Stimulated activated CD8-positive, alpha-beta memory T cell treated with anti-CD3 and anti-CD28 coated beads, Interleukin-4, amount 100 ng/mL, for 4 hours (primary cell): ENCODE measurements at places on chromosomes 16 and 17.

GRCh38 chr17:32769846-32770245 is 107.1 kb downstream of the MYO1D start:
- DNase-seq, result no peak

DNA sequence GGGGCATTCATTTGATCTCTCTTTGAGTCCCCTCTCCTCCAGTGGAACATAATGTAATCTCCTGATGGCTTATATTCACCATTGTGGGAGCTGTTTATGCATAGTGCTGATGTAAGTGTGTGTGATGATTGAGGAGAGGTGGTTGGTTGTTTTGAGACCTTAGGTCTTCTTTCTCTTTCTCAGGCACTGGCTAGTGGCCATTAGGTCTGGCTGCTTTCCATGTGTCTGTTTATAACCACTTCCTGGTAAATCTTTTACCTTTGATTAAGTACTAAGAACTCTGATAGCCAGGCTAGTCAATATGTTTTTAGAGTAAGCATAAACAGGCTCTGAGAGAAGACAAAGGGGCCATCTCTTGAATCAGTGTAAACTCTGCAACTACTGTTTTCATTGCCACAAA is 27.9 kb downstream of the VAT1L start:
- no peak for DNase-seq

GRCh38 chr16:86970279-86970678 is 346.9 kb downstream of the C16orf95 start:
- DNase-seq, result no peak

DNA sequence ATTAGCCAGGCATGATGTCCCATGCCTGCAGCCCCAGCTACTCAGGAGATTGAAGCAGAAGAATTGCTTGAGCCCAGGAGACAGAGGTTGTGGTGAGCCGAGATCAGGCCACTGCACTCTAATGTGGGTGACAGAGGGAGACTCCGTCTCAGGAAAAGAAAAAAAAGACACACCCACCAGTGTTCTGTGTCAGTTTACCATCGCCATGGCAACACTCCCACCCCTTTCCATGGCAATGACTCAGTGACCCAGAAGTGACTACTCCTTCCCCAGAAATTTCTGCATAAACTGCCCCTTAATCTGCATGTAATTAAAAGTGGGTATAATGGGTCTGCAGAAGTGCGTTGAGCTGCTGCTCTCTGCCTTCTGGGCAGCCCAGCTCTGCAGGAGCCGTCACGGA is 4.0 kb upstream of the ZC3H18 start:
- no peak for DNase-seq

DNA sequence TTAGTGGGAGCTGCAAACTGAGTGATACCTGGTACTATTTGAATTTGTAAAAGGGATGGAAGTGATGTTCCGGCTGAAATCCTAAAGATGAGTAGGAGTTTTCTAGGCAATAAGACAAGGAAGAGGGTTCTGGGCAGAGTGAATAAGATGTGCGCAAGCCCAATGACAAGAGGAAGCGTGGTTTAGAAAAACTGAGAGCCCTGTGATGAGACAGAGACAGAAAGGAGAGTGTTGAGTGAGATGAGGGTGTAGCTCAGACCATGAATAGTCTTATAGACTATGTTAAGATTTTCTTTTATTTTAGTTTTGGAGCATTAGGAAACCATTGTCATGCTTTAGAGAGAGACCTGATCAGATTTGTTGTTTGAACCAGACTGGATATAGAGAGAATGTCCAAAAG is 50.2 kb downstream of the COX10 start:
- DNase-seq, result no peak

- DNase-seq, result no peak
Observed at GRCh38 chr17:41863074-41863848, 2.0 kb downstream of the KLHL11 start.

- DNase-seq, result no peak
Observed at GRCh38 chr17:64155129-64155528, 25.2 kb upstream of the ERN1 start.

DNA sequence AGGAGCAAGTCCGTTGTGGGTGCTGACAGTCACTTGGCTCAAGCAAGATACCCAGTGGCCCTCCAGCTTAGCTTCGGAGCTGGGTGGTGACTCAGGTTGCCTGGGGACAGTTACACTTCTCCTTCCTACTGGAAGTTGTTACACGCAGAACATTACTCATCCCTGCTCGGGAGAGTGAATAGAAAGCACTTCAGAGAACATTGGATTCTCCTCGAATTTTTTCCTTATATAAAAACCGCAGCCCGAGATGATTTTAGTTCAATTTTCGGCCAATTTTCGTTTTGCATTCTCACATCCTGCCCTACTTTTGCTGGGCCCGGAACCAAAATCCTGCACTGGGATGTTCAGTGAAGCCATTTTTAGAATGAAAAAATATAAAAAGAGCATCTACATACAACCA is 99.7 kb downstream of the ELAC2 start:
- DNase-seq, result no peak

DNA sequence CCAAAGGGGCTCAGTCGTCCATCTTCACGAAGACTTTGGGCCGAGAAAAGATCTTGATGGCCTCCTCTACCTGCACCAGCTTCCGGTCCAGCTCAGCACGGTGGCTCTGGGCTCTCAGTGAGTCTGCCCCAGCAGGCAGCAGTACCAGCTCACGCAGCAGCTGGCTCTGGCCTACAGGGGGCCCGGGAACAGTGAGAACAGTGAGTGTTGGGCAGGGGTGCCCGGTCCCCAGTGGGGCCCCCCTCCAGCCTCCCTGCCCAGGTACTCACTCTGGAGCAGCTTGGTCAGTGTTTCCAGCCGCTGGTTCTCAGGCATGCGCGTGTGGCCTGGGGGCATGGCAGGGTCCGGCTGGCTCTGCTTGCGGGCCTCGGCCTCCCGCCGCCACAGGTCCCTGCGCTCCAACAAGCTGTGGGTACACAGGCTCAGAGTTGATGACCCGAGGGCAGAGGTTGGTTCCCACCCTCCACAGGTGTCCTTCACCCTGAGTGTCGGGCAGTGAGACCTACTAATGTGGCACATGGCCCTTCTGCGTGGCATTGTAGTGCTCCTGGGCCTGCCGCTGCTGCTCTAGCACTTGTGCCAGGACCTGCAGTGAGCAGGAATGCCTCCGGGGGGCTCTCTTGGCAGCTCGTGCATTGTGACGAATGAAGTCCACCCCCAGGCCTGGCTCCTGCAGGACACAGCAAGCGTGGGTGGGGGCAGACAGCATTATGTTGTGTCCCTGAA is 2.6 kb downstream of the PARD6A start:
- DNase-seq, result no peak

- no peak for DNase-seq
Observed at GRCh38 chr16:30523768-30524574, 2.4 kb downstream of the ZNF768 start.
